NCI-H1092 treated with DMSO at 0.1 percent for 48 hours (cell line): ENCODE measurements at places on chromosomes 2 and 18.

DNA sequence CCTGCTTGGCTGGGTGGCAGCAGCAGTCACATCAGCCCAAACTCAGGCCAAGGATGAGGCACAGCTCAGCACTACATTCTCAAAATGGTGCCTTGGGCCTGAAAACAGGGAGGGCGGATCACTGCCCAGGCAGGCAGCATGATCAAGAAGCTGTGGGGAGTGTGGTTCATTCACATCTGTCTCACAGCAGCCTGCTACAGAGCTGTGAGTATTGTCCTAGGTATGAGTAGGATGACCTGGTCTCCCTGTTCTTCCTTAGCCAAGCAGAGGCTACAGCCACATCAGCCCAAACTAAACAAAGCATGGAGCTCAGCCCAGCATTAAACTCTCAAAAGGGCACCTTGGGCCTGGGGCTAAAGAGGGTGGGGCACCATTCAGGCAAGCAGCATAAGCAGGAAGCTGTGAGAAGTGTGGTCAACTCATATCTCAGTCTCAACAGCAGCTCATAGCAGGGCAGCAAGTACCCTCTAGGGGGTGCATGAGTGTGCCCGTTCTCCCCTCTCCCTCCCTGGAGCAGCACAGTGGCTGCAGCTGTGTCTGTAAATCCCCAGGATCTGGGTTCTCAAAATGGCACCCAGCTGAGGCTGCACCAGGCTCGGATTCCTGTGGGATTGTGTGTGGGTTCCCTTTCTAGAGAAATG, 139.6 kb downstream of the TRABD2A start:
- no peak for DNase-seq

DNA sequence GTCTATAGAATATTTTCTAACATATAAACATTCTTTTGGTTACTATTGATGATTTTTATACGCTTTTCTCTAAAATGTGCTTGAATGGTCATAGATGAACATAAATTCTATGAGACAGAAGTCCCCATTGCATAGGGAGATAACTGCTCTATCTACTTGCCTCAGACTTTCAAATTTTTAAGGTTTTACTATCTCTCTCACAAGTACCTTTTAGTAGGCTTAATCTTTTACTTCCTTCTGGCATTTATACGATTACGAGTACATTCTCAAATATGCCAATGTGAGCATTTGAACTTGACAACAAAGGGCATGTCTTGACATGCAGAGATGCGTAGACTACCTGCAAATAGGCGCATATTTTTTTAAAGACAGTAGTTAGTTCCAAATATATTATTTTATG, 935.9 kb upstream of the LRATD1 start:
- no peak for DNase-seq

GRCh38 chr2:106614511-106615291, 127.5 kb downstream of the CD8B2 start:
- no peak for DNase-seq

- DNase-seq: no peak
Observed at GRCh38 chr2:128466776-128467175, 148.1 kb upstream of the HS6ST1 start.

DNA sequence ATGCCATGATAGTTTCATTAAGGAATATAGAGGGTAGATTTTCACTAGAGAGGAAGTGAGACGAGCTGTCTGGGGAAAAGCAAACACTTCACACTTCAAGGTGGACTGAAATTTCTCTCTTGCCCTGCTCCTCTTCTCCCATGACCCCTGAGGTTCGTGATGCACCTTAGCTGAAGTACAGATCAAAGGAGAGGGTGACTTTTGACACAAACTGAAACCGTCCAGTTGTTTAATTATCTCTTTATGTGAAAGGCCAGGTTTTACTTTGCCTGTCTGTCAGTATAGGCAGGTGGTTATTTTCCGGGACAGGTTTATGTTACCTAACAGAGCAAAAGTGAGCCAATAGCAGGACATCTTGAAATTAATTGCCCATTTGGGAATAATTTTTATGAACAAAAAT, 41.0 kb upstream of the FOXI3 start:
- no peak for DNase-seq

- no peak for DNase-seq
Observed at GRCh38 chr2:86123328-86123925, 17.4 kb downstream of the PTCD3 start.
